ENCODE measurements at places on chromosomes 3 and 15. TPM values are rescaled to one million over a fixed set of nuclear protein-coding genes. Genes with fewer than 3 reads are reported as not detected.

- H3K4me1 ChIP-seq = peaks cover 1% of the 10 kb centered on the region
- no peak for DNase-seq
- H3K36me3 ChIP-seq = no peaks in the 10 kb centered on the region
- no peak overlapping the region for H3K27ac ChIP-seq
- H3K27me3 ChIP-seq = peaks cover 3% of the 10 kb centered on the region
Measured at GRCh38 chr3:195574497-195575304, 9.0 kb downstream of the APOD start.

Gene UROC1
- not detected for total RNA-seq

- no peak for DNase-seq
- H3K36me3 ChIP-seq = no peaks in the 10 kb centered on the region
- no peak overlapping the region for H3K27ac ChIP-seq
- no peak overlapping the region for H3K4me3 ChIP-seq
- H3K4me1 ChIP-seq = peaks cover 7% of the 10 kb centered on the region
Measured at GRCh38 chr3:150359381-150359780, 48.7 kb upstream of the TSC22D2 start.

GRCh38 chr3:65833761-65834505 is 204.8 kb downstream of the MAGI1 start:
- no peak overlapping the region for H3K27ac ChIP-seq
- no peaks in the 10 kb centered on the region for H3K27me3 ChIP-seq
- H3K4me3 ChIP-seq = no peak overlapping the region
- no peak for DNase-seq

DNA sequence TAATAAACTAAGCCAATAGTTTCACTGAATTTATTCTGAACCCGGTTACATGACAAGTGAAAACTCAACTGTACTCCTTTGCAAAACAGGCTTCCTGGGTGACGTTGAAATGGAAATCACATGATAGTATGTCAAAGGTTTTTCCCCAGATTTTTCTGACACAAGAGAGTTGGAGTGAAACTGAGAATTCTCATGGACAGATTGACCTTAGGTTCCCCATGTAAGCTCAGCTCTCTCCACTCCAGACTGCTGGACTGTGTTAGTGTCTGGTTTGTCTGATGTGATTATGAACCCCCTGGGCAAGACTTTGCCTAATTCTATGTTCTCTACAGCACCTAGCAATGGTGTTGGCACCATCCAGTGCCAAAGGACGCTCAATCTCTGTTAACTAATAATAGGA is 219.7 kb upstream of the COL8A1 start:
- H3K4me1 ChIP-seq = no peaks in the 10 kb centered on the region
- no peak overlapping the region for H3K4me3 ChIP-seq
- H3K27ac ChIP-seq = no peak overlapping the region
- no peak for DNase-seq
- H3K36me3 ChIP-seq = no peaks in the 10 kb centered on the region

DNA sequence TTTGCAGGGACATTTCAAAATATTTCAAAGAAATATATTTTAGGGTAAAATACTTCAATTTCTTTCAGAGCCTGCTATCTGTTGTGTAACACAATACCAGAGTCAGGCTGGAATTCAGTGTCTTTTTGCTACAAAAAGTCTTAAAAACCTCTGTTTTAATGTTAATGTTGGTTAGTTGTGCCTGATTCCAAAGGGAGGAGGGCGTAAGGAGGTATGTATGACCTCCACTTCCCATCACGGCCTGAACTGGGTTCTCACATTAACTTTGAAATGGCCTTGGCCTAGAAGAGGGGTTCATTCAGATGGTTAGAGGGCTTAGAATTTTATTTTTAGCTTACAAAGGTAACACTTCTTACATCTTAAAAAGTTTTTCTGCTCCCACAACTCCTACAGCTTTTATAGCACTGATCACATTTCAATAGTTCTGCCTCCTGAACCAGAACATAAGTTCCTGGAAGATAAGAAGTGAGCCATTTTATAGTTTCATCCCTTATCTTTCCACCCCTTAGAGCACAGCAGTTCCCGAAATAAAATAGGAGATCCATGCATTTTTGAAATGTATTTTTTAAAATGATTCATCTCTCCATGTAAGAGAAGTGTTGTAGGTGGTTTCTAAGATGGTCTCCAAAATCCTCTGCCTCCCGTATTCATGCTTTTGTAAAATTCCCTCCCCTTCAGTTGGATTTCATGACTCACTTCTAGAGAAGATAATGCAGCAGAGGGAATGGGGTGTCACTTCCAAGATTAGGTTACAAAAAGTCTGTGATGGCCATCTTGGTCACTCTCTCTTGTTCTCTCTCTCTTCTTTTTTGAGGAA is 543.1 kb upstream of the NECTIN3 start:
- no peaks in the 10 kb centered on the region for H3K27me3 ChIP-seq
- peaks cover 5% of the 10 kb centered on the region for H3K4me1 ChIP-seq
- H3K4me3 ChIP-seq = no peak overlapping the region
- H3K27ac ChIP-seq = no peak overlapping the region
- DNase-seq = no peak

DNA sequence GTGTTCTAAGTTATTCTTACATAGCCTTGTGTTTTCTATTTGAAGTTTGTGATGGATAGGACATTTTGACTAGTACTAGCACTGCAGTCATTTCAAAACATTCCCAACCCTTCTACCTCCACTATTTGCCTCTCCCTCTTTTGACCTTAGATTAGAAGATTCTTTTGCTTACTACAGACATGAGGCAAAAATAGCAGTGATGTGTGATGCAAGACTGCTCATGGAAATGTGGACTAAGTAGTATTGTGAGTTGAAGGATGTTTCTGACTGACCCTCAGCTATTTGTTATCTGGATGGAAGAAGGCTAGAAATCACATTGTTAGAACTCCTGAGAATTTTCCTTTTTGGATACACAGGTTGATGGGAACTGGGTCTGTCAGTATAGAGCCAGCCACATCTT is 45.9 kb downstream of the ATP2C1 start:
- H3K27ac ChIP-seq = no peak overlapping the region
- H3K27me3 ChIP-seq = no peaks in the 10 kb centered on the region
- H3K4me3 ChIP-seq = no peak overlapping the region
- peaks cover 26% of the 10 kb centered on the region for H3K36me3 ChIP-seq
- H3K4me1 ChIP-seq = no peaks in the 10 kb centered on the region
- DNase-seq = no peak

DNA sequence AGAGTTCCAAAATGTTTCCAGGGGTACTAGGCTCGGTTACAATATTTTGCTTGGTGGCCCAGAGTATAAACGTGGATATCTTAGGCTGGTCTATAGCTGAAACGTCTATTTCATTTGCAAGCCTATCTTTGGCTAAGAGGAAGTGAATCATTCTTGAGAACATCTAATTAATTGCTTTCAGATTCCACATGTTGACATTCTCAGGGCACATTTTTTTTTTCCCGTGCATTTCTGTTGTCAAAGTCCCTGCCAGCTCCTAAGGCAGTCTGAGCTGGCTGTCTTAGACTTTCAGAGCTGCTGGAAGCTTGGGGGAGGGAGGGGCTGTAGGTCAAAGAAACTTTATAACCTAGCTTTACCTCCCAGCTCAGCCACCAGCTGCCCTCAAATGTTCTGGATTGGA is 23.2 kb upstream of the LAMP3 start:
- H3K4me3 ChIP-seq = no peak overlapping the region
- DNase-seq = no peak
- H3K27ac ChIP-seq = peak overlapping the region; percentile 51
- no peaks in the 10 kb centered on the region for H3K36me3 ChIP-seq
- H3K4me1 ChIP-seq = peaks cover 6% of the 10 kb centered on the region

GRCh38 chr3:144754076-144754783 is 782.6 kb downstream of the DIPK2A start:
- H3K36me3 ChIP-seq = no peaks in the 10 kb centered on the region
- no peak overlapping the region for H3K27ac ChIP-seq
- H3K4me3 ChIP-seq = no peak overlapping the region
- no peaks in the 10 kb centered on the region for H3K27me3 ChIP-seq
- no peaks in the 10 kb centered on the region for H3K4me1 ChIP-seq

DNA sequence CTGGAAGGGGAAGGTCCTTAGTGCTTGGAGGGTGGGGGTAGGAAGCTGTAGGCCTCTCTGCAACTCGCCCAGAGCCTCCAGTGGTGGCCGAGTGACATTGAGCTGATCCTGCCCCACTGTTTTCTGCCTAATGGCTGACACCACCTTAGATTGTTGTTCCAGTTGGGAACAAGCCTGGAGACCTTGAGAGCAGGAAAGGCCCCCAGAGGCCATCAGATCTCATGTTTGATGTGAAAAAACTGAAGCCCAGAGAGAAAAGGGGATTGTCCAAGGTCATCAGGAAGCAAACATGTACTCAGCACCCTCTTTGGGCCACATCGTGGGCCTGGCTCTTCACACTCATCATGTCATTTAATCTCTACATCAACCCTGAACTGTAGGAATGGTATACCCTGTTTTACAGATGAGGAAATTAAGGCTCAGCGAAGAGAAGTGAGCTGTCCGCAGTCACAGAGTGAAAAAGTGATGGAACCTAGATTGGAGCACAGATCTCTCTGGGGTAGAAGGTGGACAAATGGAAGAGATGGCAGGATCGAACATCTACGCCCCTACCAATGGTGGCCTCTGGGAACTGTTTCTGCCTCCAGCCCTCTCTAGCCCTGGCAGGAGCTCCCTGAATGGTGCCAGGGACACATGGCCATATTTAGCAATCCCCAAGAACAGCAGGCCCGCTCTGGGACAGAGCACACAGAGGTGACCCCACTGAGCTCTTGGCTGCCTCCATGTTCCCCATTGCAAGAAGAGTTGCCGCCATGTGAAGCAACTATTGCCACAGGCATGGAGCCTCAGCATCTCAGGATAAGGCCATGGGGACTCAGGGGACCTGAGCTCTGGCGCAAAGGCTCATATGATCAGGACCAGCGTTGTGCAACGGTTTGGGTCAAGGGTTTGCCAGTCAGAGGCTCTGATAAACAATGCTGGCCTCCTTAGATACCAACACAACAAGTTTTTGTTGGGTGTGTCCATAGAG is 31.6 kb upstream of the TSEN2 start:
- DNase-seq = no peak
- H3K4me3 ChIP-seq = no peak overlapping the region
- H3K27me3 ChIP-seq = no peaks in the 10 kb centered on the region
- no peak overlapping the region for H3K27ac ChIP-seq

Gene BFSP2
- not detected for total RNA-seq

GRCh38 chr15:86553108-86553507 is 473.4 kb downstream of the AGBL1 start:
- DNase-seq = no peak
- H3K36me3 ChIP-seq = no peaks in the 10 kb centered on the region
- H3K27me3 ChIP-seq = no peaks in the 10 kb centered on the region

Gene PPARG
- 21.5 TPM for total RNA-seq

Gene EIF1B
- 81.8 TPM for total RNA-seq

Gene PARP9
- 11.1 TPM for total RNA-seq

Gene TMOD2
- 8.3 TPM for total RNA-seq

- H3K27ac ChIP-seq = no peak overlapping the region
- H3K4me3 ChIP-seq = no peak overlapping the region
- no peaks in the 10 kb centered on the region for H3K36me3 ChIP-seq
Measured at GRCh38 chr3:73828348-73828747, 203.6 kb upstream of the PDZRN3 start.

- H3K4me3 ChIP-seq = peak overlapping the region; percentile 86
- peaks cover 7% of the 10 kb centered on the region for H3K4me1 ChIP-seq
- no peak overlapping the region for H3K27ac ChIP-seq
- peaks cover 75% of the 10 kb centered on the region for H3K27me3 ChIP-seq
Measured at GRCh38 chr3:22372292-22373062, 621.5 kb upstream of the ZNF385D start.

- no peaks in the 10 kb centered on the region for H3K27me3 ChIP-seq
- H3K4me3 ChIP-seq = no peak overlapping the region
- no peak overlapping the region for H3K27ac ChIP-seq
- H3K4me1 ChIP-seq = peaks cover 30% of the 10 kb centered on the region
Measured at GRCh38 chr3:128056258-128056657, 4.0 kb downstream of the SEC61A1 start.

Gene FAM3D
- total RNA-seq = 7.4 TPM

Gene ACP3
- total RNA-seq = 3.5 TPM

- peak overlapping the region; percentile 92 for H3K4me3 ChIP-seq
- DNase-seq = no peak
- no peaks in the 10 kb centered on the region for H3K36me3 ChIP-seq
- H3K27ac ChIP-seq = peak overlapping the region; percentile 82
Measured at GRCh38 chr15:50907601-50908208, 778 bp upstream of the AP4E1 start.

Gene ASB14
- not detected for total RNA-seq

DNA sequence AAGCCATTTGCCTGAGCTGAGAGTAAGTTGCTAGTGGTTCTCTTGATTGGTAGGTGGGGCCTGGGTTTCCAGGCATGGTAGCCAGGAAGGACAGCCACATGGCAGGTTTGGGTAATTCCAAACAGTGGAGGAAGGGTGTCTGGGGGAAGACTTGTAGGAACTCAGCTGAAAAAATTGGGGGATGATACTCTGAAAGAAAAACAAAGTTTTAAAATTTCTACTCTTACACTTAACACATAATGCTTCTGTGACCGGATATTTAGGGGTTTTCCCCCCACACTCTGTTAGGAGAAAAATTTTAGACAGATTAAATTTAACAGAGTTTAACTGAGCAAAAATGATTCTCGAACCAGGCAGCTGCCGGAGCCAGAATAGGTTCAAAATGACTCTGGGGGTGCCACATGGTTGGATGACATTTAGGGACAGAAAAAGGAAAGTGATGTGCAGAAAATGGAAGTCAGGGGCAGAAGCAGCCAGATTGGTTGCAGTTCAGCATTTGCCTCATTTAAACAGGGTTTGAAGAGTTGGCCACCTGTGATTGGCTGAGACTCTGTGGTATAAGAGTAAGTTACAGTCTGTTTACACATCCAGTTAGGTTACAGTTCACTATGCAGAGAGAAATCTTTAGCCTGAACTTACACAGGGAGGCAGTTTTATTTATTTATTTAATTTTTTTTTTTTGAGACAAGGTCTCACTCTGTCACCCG is 8.1 kb downstream of the B2M start:
- no peak overlapping the region for H3K4me3 ChIP-seq
- H3K4me1 ChIP-seq = no peaks in the 10 kb centered on the region
- DNase-seq = no peak
- no peak overlapping the region for H3K27ac ChIP-seq

- H3K4me3 ChIP-seq = no peak overlapping the region
- peaks cover 10% of the 10 kb centered on the region for H3K36me3 ChIP-seq
- DNase-seq = no peak
- no peak overlapping the region for H3K27ac ChIP-seq
Measured at GRCh38 chr3:161295325-161295724, 74.2 kb downstream of the NMD3 start.

Gene SHISA5
- 162 TPM for total RNA-seq

- DNase-seq = no peak
- H3K4me1 ChIP-seq = peaks cover 19% of the 10 kb centered on the region
- H3K36me3 ChIP-seq = peaks cover 13% of the 10 kb centered on the region
- H3K27ac ChIP-seq = no peak overlapping the region
- no peaks in the 10 kb centered on the region for H3K27me3 ChIP-seq
Measured at GRCh38 chr3:44436181-44436580, 41.3 kb downstream of the ZNF445 start.

DNA sequence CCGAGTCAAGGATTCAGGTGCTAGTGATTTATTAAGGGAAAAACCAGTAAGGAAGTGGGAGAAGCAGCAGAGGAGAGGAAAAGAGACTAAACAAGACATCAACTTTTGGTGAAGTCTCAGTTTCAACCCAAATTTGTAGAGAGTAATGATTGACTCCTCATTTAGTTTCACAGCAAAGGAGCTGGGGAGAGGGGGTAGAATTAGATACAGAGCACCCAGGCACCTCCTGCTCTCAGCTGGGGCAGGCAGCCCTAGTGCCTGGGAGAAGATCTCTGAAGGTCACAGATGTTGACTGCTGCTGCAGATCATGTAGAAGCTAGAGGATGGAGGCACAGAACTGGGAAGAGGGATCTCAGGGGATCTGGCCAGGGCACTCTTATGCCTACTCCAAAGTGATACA is 29.1 kb downstream of the RPL39L start:
- no peak overlapping the region for H3K4me3 ChIP-seq
- no peaks in the 10 kb centered on the region for H3K36me3 ChIP-seq
- no peak overlapping the region for H3K27ac ChIP-seq
- DNase-seq = no peak
- no peaks in the 10 kb centered on the region for H3K4me1 ChIP-seq
